ENCODE measurements at places on chromosomes 3 and 15. TPM values are rescaled to one million over a fixed set of nuclear protein-coding genes. Genes with fewer than 3 reads are reported as not detected.

WDR49 gene
- total RNA-seq: 3.2 TPM

CCR9 gene
- not detected for total RNA-seq

ACTC1 gene
- 90.0 TPM for total RNA-seq

DNAH12 gene
- total RNA-seq: not detected

SENP8 gene
- 3.6 TPM for total RNA-seq

ITIH1 gene
- not detected for total RNA-seq

DNA sequence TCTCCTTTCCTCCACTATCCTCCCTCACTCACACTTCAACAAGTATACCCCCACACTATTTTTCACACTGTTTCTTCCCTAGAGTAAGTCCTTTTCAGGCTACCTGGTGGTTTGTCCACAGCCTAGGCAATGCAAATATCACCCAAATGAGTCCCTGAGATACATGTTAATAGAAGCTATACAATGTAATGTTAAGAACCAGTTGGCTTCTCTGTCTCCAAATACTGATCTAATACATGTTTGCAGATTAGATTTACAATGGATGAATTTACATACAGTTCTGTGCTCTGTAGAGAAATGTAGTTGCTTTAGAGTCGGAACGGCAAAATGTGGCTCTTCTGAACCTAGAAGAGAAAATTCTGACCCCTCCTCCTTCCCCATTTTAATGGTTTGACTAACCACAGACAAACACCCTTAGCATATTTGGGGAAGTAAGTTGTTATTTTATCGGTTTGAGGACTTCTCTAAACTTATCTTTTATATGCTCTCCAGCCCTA lies 63.6 kb upstream of the MBNL1 start:
- DNase-seq: no peak
- no peaks in the 10 kb centered on the region for H3K27me3 ChIP-seq
- H3K36me3 ChIP-seq: no peaks in the 10 kb centered on the region
- no peaks in the 10 kb centered on the region for H3K4me1 ChIP-seq
- H3K4me3 ChIP-seq: no peak overlapping the region

- H3K27ac ChIP-seq: no peak overlapping the region
- H3K27me3 ChIP-seq: no peaks in the 10 kb centered on the region
- no peaks in the 10 kb centered on the region for H3K4me1 ChIP-seq
- H3K4me3 ChIP-seq: no peak overlapping the region
- H3K36me3 ChIP-seq: no peaks in the 10 kb centered on the region
Measured at GRCh38 chr3:189561256-189561655, 69.9 kb upstream of the TP63 start.

- no peaks in the 10 kb centered on the region for H3K27me3 ChIP-seq
- no peak for DNase-seq
- H3K27ac ChIP-seq: no peak overlapping the region
Measured at GRCh38 chr3:177646749-177647148, 449.5 kb upstream of the TBL1XR1 start.

- no peak overlapping the region for H3K27ac ChIP-seq
- no peaks in the 10 kb centered on the region for H3K27me3 ChIP-seq
- peaks cover 3% of the 10 kb centered on the region for H3K4me1 ChIP-seq
- no peak for DNase-seq
- no peaks in the 10 kb centered on the region for H3K36me3 ChIP-seq
Measured at GRCh38 chr3:156518726-156519125, 36.2 kb downstream of the SSR3 start.

GRCh38 chr3:67311440-67311839 lies 313.3 kb downstream of the KBTBD8 start:
- DNase-seq: no peak
- H3K27ac ChIP-seq: no peak overlapping the region
- H3K27me3 ChIP-seq: no peaks in the 10 kb centered on the region
- no peak overlapping the region for H3K4me3 ChIP-seq
- no peaks in the 10 kb centered on the region for H3K4me1 ChIP-seq
- H3K36me3 ChIP-seq: no peaks in the 10 kb centered on the region

GRCh38 chr3:159837725-159838124 lies 150.9 kb upstream of the IL12A start:
- no peak overlapping the region for H3K27ac ChIP-seq
- no peaks in the 10 kb centered on the region for H3K27me3 ChIP-seq
- no peak for DNase-seq

GRCh38 chr3:152155246-152156020 lies 113.3 kb upstream of the MBNL1 start:
- no peak overlapping the region for H3K27ac ChIP-seq
- DNase-seq: no peak
- no peaks in the 10 kb centered on the region for H3K27me3 ChIP-seq
- no peak overlapping the region for H3K4me3 ChIP-seq
- no peaks in the 10 kb centered on the region for H3K4me1 ChIP-seq

DNA sequence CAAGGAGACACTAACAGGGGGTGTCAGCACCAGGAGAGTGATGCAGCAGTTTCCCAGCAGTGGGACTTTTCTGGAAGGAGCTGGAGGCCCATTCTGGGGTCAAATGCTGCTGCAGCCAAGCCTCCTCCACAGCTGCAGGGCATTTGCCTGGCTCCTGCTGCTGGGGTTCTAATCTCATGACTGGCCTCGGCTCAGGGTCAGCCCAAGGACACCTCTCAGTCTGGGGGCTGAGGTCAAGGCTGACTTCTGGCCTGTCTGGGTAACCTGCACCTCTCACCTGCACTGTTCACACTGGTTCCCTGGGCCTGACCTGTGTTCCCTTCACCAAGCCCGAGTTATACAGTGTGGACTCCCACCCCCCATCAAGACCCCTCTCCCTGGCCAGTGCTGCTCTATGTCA lies 10.4 kb upstream of the C15orf39 start:
- DNase-seq: no peak
- no peaks in the 10 kb centered on the region for H3K36me3 ChIP-seq
- peaks cover 24% of the 10 kb centered on the region for H3K4me1 ChIP-seq
- H3K4me3 ChIP-seq: no peak overlapping the region
- no peak overlapping the region for H3K27ac ChIP-seq

GRCh38 chr3:19030522-19030839 lies 117.8 kb upstream of the KCNH8 start:
- no peaks in the 10 kb centered on the region for H3K27me3 ChIP-seq
- no peaks in the 10 kb centered on the region for H3K4me1 ChIP-seq
- H3K4me3 ChIP-seq: no peak overlapping the region
- DNase-seq: no peak

GRCh38 chr3:150237490-150237889 lies 170.6 kb upstream of the TSC22D2 start:
- no peak overlapping the region for H3K27ac ChIP-seq
- no peaks in the 10 kb centered on the region for H3K4me1 ChIP-seq
- H3K36me3 ChIP-seq: no peaks in the 10 kb centered on the region
- no peak overlapping the region for H3K4me3 ChIP-seq

DNA sequence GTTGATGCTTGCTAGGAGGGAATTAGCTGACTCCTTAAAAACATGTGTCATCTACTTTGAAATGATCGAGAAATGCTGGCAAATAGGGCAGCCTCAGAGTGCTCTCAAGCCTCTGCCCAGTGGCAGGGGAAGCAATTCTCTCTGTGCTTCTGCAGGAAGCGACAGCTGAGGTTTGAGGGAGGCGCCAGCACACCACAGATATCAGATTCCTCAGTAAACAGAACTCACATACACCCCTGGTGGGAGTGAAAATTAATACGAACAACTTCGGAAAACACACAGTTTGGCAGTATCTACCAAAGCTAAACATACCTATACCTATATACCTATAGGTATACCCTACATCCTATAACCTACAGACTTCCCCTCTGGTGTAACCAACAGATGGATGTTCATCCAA lies 61.3 kb downstream of the NSMCE3 start:
- H3K27ac ChIP-seq: no peak overlapping the region
- H3K4me1 ChIP-seq: peaks cover 5% of the 10 kb centered on the region
- H3K4me3 ChIP-seq: no peak overlapping the region
- H3K36me3 ChIP-seq: no peaks in the 10 kb centered on the region

DNA sequence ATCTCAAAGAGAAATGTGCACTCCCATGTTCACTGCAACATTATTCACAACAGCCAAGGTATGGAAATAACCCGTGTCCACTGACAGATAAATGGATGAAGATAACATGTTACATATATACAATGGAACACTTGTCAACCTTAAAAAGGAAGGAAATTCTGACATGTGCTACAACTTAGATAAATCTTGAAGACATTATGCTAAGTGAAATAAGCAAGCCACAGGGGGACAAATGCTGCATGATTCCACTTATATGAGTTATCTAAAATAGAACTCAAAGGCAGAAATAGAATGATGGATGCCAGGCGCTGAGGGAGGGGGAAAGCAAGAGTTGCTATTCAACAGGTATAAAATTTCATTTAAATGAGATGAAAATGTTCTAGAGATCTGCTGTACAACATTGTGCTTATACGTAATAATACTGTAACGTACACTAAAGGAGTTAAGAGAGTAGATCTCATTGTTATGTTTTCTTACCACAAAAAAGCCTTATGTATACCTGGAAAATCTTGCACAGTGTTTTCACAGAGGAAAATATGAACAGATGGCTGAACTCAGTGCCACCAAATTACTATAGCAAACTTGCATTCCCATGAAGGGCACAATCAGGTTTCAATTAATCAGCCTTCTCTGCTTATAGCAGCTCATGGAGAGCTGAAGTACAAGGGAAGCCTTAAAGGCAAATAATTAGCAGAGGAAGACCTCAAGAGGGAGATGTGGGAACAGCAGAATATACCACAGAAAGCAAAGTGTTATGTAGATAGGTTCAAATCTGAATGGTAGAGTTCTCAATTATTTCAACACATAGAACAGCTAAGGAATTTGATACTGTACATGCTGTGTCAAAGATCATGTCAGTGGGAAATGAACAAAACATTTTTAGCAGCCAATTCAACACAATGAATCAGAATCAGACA lies 8.1 kb upstream of the VPS39 start:
- H3K36me3 ChIP-seq: peaks cover 30% of the 10 kb centered on the region
- H3K27me3 ChIP-seq: no peaks in the 10 kb centered on the region
- H3K4me1 ChIP-seq: no peaks in the 10 kb centered on the region
- no peak for DNase-seq
- H3K4me3 ChIP-seq: no peak overlapping the region

- no peaks in the 10 kb centered on the region for H3K4me1 ChIP-seq
- DNase-seq: no peak
- no peak overlapping the region for H3K4me3 ChIP-seq
- no peak overlapping the region for H3K27ac ChIP-seq
- no peaks in the 10 kb centered on the region for H3K27me3 ChIP-seq
Measured at GRCh38 chr3:12141350-12141749, 17.4 kb downstream of the TIMP4 start.

GRCh38 chr3:49133226-49133951 lies 539 bp upstream of the LAMB2 start:
- H3K36me3 ChIP-seq: no peaks in the 10 kb centered on the region
- peak overlapping the region; percentile 43 for H3K27ac ChIP-seq
- no peak for DNase-seq
- H3K4me3 ChIP-seq: peak overlapping the region; percentile 88
- peaks cover 6% of the 10 kb centered on the region for H3K4me1 ChIP-seq

GRCh38 chr15:36447373-36447772 lies 132.1 kb upstream of the CDIN1 start:
- no peaks in the 10 kb centered on the region for H3K36me3 ChIP-seq
- 0 out of 2 replicates have a peak, but pooled peaks cover 2% of the 10 kb centered on the region for H3K4me1 ChIP-seq
- DNase-seq: no peak
- H3K27ac ChIP-seq: no peak overlapping the region
- no peak overlapping the region for H3K4me3 ChIP-seq

GRCh38 chr15:90603893-90604292 lies 74.2 kb downstream of the CRTC3 start:
- no peak overlapping the region for H3K4me3 ChIP-seq
- H3K36me3 ChIP-seq: no peaks in the 10 kb centered on the region
- no peak overlapping the region for H3K27ac ChIP-seq

- no peak for DNase-seq
- peaks cover 5% of the 10 kb centered on the region for H3K36me3 ChIP-seq
- no peak overlapping the region for H3K4me3 ChIP-seq
- H3K27ac ChIP-seq: no peak overlapping the region
Measured at GRCh38 chr3:120416868-120417267, 33.9 kb downstream of the FSTL1 start.

GRCh38 chr3:16480861-16481545 lies 32.5 kb downstream of the RFTN1 start:
- peaks cover 13% of the 10 kb centered on the region for H3K4me1 ChIP-seq
- no peak for DNase-seq

DNA sequence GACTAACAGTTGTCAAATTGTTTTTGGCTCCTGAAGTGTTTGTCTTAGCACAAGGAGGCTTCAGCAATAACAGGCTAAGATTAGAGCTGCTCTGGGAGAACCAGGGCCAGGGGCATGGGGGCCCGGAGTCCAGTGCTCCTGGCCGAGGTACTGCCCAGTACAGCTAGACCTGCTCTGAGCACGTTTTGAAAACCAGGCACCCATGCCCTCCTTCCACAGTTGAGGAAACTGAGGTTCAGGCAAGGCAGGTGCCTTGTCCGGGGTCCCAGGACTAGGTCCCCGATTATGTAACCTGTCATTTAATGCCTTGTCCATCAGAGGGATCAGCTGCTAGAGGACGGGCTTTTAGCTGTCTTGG lies 19.2 kb downstream of the KBTBD13 start:
- no peak overlapping the region for H3K4me3 ChIP-seq
- H3K27ac ChIP-seq: no peak overlapping the region
- H3K27me3 ChIP-seq: no peaks in the 10 kb centered on the region
- H3K36me3 ChIP-seq: no peaks in the 10 kb centered on the region

GRCh38 chr3:177089110-177089509 lies 108.2 kb downstream of the TBL1XR1 start:
- no peak overlapping the region for H3K4me3 ChIP-seq
- peak; percentile 33 for DNase-seq
- H3K27ac ChIP-seq: no peak overlapping the region
- no peaks in the 10 kb centered on the region for H3K4me1 ChIP-seq
- no peaks in the 10 kb centered on the region for H3K36me3 ChIP-seq

DNA sequence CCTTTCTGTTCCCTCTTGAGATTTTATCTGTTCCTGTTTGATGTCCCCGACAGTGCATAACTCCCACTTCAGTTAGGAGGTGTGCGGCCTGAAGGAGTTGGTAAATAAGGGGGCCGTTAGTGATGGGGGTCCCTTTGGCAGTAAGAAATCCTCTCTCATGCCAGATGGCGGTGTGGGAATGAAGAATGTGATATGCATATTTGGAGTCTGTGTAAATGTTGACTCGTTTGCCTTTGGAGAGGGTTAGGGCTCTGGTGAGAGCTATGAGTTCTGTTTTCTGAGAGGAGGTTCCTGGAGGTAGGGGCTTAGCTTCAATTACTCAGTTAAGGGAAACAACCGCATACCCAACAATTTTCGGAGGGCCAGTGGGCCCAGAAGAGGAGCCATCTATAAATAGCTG lies 38.8 kb upstream of the RNF7 start:
- H3K4me3 ChIP-seq: no peak overlapping the region
- H3K4me1 ChIP-seq: no peaks in the 10 kb centered on the region
- no peaks in the 10 kb centered on the region for H3K27me3 ChIP-seq
- no peak overlapping the region for H3K27ac ChIP-seq

DNA sequence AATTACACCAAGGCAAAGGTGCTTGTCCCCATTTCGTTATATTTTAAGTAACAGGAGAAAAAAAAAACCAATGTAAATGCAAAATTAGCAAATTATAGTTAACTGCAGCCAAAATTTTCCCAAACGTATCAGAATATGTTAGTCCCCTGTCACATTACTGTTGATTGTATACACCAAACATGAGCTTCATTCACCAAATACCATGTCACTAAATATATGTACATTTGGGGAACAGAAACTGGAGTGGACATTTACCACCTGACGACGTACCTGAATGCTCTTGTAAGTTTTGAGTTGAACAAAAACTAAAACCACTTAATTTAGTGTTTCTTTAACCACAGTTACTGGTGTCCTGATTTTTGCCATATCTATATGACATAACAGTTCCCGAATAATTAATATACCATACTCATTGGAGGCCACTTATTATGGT lies 3.3 kb upstream of the FOXP1 start:
- no peak for DNase-seq
- H3K36me3 ChIP-seq: no peaks in the 10 kb centered on the region
- no peaks in the 10 kb centered on the region for H3K27me3 ChIP-seq
- no peak overlapping the region for H3K27ac ChIP-seq
- no peaks in the 10 kb centered on the region for H3K4me1 ChIP-seq
